Heart right ventricle (tissue), 16 donors: ENCODE measurements at places on chromosomes 16 and 17. TPM values are rescaled to one million over a fixed set of nuclear protein-coding genes. Genes with fewer than 3 reads are reported as not detected.

GRCh38 chr17:58520843-58521430 is 6.5 kb upstream of the MTMR4 start:
- H3K4me3 ChIP-seq, result no peak overlapping the region
- H3K36me3 ChIP-seq, result no peaks in the 10 kb centered on the region

- DNase-seq, result no peak
- peaks cover 6% of the 10 kb centered on the region for H3K36me3 ChIP-seq
- no peak overlapping the region for H3K27ac ChIP-seq
These were observed 40.3 kb downstream of the MEAK7 start for GRCh38 chr16:84464116-84464515.

- no peak overlapping the region for H3K27ac ChIP-seq
- H3K4me1 ChIP-seq, result no peaks in the 10 kb centered on the region
- DNase-seq, result no peak
- H3K27me3 ChIP-seq, result no peaks in the 10 kb centered on the region
These were observed 492.2 kb downstream of the CDH11 start for GRCh38 chr16:64629622-64630021.

GRCh38 chr16:47939680-47940079 is 216.1 kb downstream of the ABCC12 start:
- no peaks in the 10 kb centered on the region for H3K36me3 ChIP-seq
- H3K27ac ChIP-seq, result no peak overlapping the region
- no peak for DNase-seq
- H3K4me3 ChIP-seq, result no peak overlapping the region

- H3K27me3 ChIP-seq, result no peaks in the 10 kb centered on the region
- H3K4me3 ChIP-seq, result no peak overlapping the region
- H3K36me3 ChIP-seq, result no peaks in the 10 kb centered on the region
- H3K4me1 ChIP-seq, result peaks cover 8% of the 10 kb centered on the region
- no peak overlapping the region for H3K27ac ChIP-seq
These were observed 178.9 kb downstream of the COPRS start for GRCh38 chr17:31680126-31680525.

DNA sequence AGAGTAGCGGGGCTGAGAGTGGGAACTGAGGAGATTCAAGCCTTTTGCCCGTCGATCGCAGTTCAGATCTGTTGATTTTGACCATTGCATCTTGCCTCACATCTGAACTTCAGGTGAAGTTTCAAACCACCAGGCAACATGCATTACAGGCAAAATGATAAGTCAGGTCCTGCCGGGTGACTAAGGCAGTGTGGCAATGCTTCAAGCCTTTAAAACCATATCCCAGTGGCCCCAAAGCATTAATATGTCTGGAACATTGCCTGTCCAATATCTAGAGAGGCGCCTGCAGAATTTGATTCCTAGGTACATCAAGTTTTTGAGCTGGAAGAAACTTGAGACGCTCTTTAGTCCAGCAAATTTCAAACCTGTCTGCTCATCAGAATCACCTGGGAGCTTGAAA is 502.8 kb downstream of the MAF start:
- no peaks in the 10 kb centered on the region for H3K36me3 ChIP-seq
- H3K4me1 ChIP-seq, result no peaks in the 10 kb centered on the region
- H3K27ac ChIP-seq, result no peak overlapping the region
- DNase-seq, result no peak
- H3K27me3 ChIP-seq, result no peaks in the 10 kb centered on the region

- H3K36me3 ChIP-seq, result no peaks in the 10 kb centered on the region
- H3K27me3 ChIP-seq, result peaks cover 83% of the 10 kb centered on the region
- peaks cover 10% of the 10 kb centered on the region for H3K4me1 ChIP-seq
- peak; percentile 73 for DNase-seq
- H3K27ac ChIP-seq, result peak overlapping the region; percentile 78
- peak overlapping the region; percentile 58 for H3K4me3 ChIP-seq
These were observed 3.3 kb downstream of the HOXB2 start for GRCh38 chr17:48541577-48542113.

- H3K4me3 ChIP-seq, result peak overlapping the region; percentile 73
- H3K27ac ChIP-seq, result peak overlapping the region; percentile 94
- no peaks in the 10 kb centered on the region for H3K27me3 ChIP-seq
- DNase-seq, result no peak
These were observed 2.5 kb downstream of the SEC14L1 start for GRCh38 chr17:77143306-77143705.

DNA sequence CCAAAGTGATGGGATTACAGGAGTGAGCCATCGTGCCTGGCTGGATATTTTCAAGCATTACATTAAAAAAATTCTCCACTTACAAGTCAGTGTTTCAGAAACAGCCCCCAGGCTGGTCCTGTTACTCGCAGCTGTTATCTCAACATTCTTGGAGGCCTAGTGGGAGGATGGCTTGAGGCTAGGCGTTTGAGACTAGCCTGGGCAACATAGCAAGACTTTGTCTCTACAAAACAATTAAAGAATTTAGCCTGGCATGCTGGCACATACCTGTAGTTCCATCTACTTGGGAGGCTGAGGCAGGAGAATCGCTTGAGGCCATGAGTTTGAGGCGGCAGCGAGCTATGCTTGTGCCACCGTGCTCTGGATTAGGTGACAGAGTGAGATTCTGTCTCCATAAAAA is 26.5 kb upstream of the SPNS3 start:
- H3K27me3 ChIP-seq, result no peaks in the 10 kb centered on the region
- no peak for DNase-seq
- H3K4me3 ChIP-seq, result no peak overlapping the region

GRCh38 chr16:86145669-86146068 is 246.7 kb downstream of the IRF8 start:
- H3K4me3 ChIP-seq, result no peak overlapping the region
- no peaks in the 10 kb centered on the region for H3K36me3 ChIP-seq
- no peaks in the 10 kb centered on the region for H3K4me1 ChIP-seq
- peaks cover 16% of the 10 kb centered on the region for H3K27me3 ChIP-seq

GRCh38 chr16:24671455-24671954 is 57.9 kb upstream of the TNRC6A start:
- no peak for DNase-seq
- peaks cover 22% of the 10 kb centered on the region for H3K4me1 ChIP-seq
- H3K27ac ChIP-seq, result peak overlapping the region; percentile 40
- H3K4me3 ChIP-seq, result no peak overlapping the region
- H3K36me3 ChIP-seq, result no peaks in the 10 kb centered on the region

The CES5A gene
- not detected for total RNA-seq

The TMEM88 gene
- total RNA-seq, result 47.4 TPM

The ARHGAP44 gene
- total RNA-seq, result 6.1 TPM

The ZNF778 gene
- total RNA-seq, result 7.5 TPM

The SNX20 gene
- total RNA-seq, result 0.08 TPM

The TSPAN10 gene
- 0.19 TPM for total RNA-seq

The KRT27 gene
- total RNA-seq, result not detected

The ZNF385C gene
- total RNA-seq, result 0.16 TPM

The SLC13A2 gene
- total RNA-seq, result not detected

The CAMKK1 gene
- total RNA-seq, result 3.6 TPM

The TMEM101 gene
- total RNA-seq, result 15.7 TPM

The FKBP10 gene
- 14.9 TPM for total RNA-seq
